ENCODE measurements at places on chromosomes 16 and 17.
A peak's percentile ranks its signal among the peaks of the same experiment; 100 is the strongest.

- DNase-seq = no peak
Observed at GRCh38 chr17:31388770-31389656, 2.5 kb upstream of the RAB11FIP4 start.

DNA sequence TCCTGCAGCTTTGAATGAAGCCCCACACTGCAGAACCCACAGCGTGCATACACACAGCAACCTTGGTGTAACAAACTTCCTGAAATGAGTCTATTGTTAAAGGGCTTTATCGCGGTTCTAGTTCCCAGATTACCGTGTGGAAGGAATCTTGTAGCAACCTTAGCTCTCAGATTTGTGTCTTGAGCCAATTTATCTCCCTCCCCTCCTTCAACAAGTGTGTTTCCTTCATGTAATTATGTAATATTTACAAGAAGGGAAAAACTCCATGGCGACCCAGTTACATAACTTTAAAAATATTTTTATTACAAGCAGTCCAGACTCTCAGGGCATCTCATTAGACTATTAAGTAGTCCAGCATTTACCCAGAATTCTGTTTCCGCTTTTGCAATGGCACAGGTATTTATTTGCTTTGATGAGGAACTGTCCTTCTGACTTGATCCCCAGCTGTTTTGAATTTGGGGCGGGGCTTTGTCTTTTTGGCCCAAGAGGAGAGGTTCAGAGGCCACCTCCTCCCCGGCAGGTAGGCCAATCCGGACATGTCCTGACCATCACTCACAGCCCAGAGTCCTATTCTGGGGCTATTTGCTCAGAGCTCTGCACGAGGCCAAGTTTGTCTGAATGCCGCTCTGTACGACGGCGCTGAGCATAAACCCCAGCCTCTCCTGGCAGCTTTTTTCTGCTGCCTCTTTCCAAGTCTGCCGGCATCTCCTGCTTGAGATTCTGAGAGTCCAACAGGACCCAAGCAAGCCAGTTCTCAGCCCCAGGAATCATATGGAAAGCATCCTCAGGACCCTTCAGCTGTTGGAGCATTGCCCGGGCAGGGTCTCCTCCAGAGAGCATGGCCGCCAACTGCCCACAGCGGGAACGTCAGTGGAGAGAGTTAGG is 35.6 kb downstream of the CLEC16A start:
- DNase-seq = no peak

GRCh38 chr17:29344201-29344856 is 45.8 kb upstream of the TAOK1 start:
- no peak for DNase-seq

DNA sequence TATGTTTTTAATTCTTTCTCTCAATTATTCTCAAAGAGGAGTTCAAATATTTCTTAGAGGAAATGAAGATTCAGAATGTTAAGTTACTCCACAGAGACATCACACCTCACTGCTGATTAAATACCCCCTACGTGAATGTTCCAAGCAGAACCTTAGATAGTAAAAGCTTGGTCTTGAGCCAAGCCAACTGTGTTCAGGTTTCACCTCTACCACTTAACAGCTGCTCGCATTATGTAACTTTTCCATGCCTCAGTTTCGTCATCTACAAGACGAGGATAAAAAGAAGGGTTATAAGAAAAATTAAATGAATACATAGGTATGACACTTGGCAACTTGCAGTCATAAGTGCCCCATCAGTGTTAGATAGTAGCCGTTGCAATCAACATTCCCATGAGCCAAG is 356.2 kb downstream of the RBFOX1 start:
- no peak for DNase-seq

GRCh38 chr17:75131278-75132017 is at the start of gene NT5C:
Gene NT5C (minus strand): TSS chr17:75131742. CDS start chr17:75131707, 35 bp downstream.
- peak; percentile 49 for DNase-seq

- DNase-seq = no peak
Observed at GRCh38 chr17:1992541-1992940, 32.6 kb downstream of the RTN4RL1 start.
